ENCODE measurements at places on chromosomes 3 and 15. TPM values are rescaled to one million over a fixed set of nuclear protein-coding genes. Genes with fewer than 3 reads are reported as not detected.

CPNE9 gene
- total RNA-seq = not detected

HIGD2B gene
- total RNA-seq = not detected

ADAMTS9 gene
- total RNA-seq = 0.90 TPM

CSPG5 gene
- total RNA-seq = 0.71 TPM

TUSC7 gene
- not detected for total RNA-seq

PLA2G4E gene
- total RNA-seq = not detected

GRCh38 chr3:150480877-150481276, 65.4 kb downstream of the SERP1 start:
- DNase-seq = no peak

DNA sequence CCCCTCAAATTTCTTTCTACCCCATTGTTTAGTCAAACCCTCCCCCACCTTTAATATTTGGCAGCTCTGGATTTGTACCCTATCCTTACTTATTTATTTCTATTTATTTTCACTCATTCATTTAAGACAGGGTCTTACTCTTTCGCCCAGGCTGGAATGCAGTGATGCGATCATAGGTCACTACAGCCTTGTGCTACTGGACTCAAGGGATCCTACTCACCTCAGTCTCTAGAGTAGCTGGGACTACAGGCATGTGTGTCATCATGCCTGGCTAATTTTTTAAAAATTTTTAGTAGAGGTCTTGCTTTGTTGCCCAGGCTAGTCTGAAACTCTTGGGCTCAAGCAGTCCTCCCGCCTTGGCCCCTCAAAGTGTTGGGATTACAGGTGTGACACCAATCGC, 35.4 kb downstream of the ARIH1 start:
- DNase-seq = no peak

- DNase-seq = no peak
Measured at GRCh38 chr3:14988988-14989394, 41.6 kb downstream of the NR2C2 start.

DNA sequence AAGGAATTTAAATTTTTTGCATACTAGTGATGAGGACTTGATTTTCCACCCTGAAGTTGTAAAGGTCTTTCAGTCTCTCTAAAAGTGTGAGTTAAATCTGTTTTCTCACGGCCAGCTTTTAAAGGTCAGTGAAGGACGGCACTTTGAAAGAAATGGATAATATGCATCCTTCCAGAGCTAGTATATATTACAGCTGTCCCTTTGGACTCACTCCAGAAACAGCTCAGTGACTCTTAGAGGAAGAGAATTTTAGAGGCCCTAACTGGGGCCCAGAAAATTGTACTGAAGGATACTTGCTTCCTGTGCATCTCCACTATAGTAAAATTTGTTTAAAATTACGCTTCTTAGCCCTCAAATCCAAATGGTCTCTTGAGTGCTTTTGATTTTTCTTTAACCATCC, 41.6 kb downstream of the PIK3CA start:
- DNase-seq = no peak

GRCh38 chr15:32952901-32953532, 235.2 kb downstream of the GREM1 start:
- DNase-seq = no peak

DNA sequence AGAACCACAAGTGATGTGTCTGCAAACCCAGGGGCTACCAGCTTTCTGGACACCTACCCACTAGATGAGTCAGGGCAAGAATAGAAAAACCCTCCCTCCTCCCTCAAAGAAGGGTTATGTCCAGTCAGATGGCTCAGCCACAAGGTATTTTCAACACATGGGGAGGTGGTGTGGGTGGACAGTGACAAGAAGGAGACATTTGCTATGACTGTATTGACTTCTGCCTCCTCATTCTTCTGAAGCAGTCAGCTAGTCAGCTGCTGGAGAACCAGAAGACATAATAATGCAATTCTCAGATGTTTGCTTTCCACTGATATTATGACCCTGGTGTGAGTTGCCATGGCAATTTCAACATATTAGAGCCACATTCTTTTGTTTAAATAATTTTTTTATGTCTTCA, 66.7 kb upstream of the GOLGA8B start:
- no peak for DNase-seq

GRCh38 chr15:31217566-31218270, 108.9 kb upstream of the KLF13 start:
- no peak for DNase-seq

DNA sequence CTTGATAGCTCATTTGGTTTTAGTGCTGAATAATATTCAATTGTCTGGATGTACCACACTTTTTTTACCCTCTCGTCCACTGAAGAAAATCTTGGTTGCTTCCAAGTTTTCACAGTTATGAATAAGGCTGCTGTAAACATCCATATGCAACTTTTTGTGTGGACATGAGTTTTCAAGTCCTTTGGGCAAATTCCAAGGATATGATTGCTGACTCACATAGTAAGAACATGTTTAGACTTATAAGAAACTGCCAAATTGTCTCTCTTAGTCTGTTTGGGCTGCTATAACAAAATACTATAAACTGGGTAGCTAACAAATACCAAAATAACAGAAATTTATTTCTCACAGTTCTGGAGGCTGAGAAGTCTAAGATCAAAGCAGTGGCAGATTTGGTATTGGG, 59.5 kb upstream of the TNFSF10 start:
- DNase-seq = no peak

All from A172 (cell line).